ENCODE measurements at places on chromosomes 7 and 10.

DNA sequence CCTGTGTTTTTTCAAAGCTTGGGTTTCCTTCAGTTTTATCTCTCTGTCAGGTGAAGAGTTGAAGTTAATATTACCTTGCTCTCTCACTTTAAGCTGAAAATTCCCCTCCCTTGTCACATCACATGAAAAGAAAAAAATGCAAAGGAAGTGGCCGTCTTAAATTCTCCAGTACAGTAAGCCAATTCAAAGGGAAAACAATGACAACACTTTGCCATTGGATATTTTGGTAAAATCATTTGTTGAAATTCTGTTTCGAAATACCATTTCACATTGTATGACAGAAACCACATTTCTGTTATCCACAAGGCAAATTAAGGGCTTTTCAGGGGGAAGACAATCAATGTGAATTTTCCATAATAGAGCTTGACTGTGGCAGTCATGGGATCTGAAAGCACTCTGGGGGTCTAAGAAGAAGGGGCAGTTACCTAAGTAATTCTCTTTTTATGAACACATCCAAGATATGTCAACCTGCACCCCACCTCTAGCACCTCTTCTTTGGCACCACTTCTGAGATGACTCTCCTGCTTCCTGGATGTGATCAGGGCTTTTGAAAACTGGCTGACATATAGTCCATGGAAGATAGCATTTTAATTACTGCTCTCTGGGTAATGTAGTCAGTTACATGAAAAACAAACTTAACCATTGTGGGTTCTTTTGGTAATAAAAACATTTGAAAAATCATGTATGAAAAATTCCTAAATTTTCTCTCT, 63.8 kb downstream of the ENTPD1 start:
- no peak for DNase-seq

DNA sequence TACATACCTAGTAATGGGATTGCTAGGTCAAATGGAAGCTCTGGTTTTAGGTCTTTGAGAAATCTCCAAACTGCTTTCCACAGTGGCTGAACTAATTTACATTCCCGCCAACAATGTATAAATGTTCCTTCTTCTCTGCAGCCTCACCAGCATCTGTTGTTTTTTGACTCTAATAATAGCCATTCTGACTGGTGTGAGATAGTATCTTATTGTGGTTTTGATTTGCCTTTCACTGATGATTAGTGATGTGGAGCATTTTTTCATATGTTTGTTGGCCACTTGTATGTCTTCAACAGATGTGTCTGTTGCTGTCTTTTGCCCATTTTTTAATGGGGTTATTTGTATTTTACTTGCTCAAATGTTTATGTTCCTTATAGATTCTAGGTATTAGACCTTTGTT, 675.5 kb downstream of the SUGCT start:
- DNase-seq = no peak

- DNase-seq = no peak
These were observed 81.9 kb downstream of the RAMP3 start for GRCh38 chr7:45239486-45239885.

DNA sequence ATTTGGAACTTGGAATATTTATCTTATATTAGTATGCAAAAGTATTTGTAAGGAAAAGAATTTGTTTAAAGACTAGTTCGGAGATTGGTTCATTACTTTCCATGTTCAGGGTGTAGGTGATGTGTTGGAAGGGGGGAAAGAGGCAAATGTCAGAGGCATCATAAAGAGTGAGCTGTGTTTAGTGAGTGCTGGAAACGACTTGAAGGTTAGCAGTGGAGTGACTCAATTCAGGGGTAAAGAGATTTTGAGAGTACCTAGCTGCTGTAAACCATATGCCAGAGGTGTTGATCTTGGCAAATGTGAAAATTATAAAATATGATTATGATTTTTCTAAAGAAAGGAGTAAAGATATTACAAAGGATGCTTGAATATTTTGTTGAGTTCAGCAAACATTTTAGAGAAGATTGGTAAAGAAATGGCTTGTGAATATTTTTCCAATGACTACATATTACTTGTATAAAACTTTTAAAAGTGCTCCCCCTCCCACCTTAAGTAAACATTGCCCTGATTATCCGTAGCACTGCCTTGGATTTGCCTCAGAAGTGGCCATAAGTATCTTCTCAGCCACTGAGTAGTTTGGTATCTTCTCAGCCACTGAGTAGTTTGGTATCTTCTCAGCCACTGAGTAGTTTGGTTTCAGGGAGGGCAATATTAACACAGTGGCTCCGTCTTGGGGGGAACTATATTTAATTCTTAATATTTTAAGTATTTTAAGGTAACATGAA, 51.5 kb downstream of the ZNRF2 start:
- DNase-seq = no peak

- DNase-seq = no peak
These were observed 202.8 kb downstream of the BAMBI start for GRCh38 chr10:28879875-28880682.

DNA sequence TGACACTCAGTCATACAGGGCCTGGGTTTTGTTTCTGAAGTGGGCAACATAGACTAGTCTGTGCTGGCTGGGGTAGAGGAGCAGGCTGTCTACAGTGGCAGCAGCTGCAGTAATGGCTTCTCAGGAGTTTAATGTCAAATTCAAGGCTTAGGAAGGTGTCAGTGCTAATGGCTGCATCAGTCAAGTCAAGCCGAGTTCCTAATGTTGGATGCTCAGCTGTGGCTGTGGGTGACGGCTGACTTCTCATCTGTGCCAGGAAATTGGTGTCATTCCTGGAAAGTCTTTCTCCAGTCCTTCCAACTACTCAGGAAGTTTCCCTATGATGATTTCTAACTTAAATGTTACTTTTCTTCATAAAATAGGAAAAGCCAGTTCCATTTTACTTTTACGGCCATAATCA, 468.1 kb upstream of the IGFBP3 start:
- DNase-seq = no peak

DNA sequence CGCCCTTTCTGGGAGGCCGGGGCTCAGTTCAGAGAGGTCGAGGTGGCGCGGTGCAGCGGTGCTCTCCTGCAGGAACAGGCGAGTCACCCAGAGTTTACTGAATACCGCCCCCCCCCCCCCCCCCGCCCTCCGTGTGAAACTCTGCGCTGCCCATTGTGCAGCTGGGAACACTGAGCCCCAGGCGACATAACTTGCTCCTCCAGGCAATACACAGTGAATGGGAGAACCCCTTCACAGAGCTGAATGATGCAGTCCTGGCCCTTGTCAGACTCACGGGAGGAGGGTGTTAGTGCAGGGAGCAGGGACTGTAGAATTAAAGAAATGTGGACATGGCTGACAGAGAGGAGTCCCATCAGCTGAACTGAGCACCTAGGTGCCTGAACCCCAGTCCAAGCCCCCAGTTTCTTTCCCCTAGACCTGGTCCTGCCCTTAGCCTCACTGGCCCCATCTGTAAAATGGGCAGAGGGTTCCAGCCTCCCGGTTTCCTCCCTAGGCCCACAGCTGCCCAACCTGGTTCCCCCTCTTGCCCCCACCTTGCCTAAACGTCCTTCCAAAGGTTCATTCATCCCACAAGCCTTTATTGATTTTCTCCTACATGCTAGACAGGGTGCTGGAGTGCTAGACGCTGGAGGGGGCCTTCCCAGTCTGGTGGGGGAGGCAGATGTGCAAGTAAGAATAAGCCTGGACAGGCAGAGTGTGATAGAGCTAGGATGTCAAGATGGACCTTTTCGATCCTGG, 869 bp upstream of the LOXL4 start:
- DNase-seq = no peak

GRCh38 chr10:3702056-3702546, 82.9 kb downstream of the KLF6 start:
- no peak for DNase-seq

- DNase-seq = no peak
These were observed 589 bp downstream of the LSM8 start for GRCh38 chr7:118184565-118184940.

DNA sequence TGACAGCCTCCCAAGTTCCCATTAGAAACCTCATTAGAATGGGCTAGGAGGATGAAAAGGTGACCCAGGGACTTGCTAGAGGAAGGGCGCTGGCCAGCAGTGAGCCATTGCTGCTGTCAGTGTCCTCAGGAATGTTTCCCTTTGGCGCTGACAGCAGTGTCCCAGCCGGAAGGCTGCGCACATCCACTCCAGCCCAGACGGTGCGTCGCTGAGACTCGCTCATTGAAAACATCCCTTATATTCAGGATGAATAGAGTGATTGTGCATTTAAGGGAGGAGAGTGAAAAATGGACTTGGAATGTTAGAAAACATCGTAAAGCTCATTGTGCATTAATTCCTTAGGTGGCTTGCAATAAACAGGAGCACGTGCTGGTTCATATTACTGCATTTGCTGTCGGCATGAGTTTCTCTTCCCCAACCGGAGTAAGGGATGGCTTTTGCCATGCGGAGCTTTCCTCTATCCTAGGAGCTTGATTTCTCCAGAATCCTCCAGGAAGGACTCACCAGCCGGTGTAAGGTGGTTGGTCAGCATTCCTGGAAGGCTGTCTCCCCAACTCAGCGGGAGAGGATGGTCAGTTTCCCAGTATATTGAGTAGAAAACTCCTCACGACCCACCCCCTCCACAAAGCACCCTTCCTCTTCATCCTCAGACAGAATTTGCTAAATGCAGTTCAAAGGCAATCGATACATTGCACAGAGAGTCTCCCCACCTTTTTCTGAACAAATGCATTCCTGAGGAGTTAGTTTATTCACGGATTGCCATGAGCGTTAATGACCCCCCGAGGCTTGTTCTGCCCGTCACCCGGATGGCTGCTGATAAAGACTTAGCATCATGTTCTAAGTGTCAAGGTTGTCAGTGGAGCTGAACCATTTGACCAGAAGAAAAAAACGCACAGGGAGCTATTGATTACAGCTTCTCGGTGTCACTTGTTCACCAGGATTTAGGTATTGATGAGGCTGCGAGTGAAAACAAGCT, 201.8 kb downstream of the EBF3 start:
- DNase-seq = no peak

DNA sequence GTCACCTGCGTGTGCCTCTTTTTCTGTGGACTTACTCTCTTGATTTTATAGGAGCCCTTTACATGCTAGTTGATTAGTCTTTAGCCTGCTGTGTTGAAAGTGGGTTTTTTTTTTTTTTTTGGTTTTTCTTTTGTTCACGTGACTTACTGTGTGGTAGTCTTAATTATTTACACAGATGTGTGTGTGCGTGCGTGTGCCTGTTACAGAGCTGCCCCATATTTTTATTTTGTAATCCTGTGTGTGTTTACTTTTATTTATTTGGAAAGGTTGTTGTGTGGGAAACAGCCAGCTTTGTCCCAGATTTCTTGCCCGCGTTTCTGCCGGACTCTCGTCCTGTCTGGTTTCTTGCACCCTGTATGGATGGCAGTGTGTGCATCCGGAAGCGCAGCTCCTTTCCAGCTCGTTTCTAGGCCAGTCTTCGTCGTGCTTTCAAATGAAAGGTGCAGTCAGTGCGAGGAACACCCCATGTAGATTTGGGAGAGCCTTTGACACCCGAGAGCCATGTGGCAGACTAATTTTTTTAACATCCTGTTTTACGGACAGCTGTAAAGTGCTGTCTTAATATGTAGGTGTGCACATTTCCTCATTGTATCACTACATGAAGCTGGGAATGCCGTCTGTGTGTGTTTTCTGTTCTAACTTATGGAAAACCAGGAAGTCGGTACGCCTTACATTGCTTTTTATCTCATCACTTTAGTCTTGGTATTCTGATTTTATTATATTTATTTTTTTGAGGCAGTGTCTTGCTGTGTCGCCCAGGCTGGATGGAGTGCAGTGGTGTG, 55.6 kb downstream of the DNAJB6 start:
- no peak for DNase-seq

GRCh38 chr7:33720870-33721269, 184.5 kb upstream of the BMPER start:
- no peak for DNase-seq

- DNase-seq = no peak
These were observed 57.0 kb upstream of the PFKP start for GRCh38 chr10:3010334-3010733.

DNA sequence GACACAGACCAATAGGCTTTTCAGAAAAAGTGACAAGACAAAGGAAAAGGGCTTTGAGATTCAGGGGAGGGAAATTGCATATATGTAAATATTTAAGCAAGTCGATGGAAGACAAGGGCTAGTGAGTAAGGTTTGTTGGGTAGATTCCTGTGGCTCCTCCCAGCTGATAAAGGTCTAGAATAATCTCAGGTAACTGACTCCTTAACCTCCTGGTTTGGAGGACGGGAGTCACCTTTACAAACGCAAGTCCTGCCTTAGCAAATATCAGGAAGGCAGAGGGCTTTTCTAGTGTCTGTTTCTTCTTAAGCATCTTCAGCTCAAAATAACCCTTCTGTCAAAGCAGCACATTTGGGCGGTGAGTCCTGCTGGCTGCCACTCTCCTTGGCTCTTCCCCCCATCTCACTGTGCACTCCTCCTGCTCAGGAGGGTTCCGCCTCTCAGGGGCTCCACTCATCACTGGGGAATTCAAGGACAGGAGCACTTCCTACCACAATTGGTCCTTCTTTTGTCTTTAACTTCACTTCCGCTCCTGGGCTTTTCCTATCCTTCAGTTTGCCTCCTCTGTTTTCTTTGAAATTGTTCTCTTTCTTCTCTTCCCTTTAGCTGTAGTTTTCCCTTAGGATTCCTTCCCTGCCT, 496.3 kb upstream of the KLF6 start:
- DNase-seq = no peak

DNA sequence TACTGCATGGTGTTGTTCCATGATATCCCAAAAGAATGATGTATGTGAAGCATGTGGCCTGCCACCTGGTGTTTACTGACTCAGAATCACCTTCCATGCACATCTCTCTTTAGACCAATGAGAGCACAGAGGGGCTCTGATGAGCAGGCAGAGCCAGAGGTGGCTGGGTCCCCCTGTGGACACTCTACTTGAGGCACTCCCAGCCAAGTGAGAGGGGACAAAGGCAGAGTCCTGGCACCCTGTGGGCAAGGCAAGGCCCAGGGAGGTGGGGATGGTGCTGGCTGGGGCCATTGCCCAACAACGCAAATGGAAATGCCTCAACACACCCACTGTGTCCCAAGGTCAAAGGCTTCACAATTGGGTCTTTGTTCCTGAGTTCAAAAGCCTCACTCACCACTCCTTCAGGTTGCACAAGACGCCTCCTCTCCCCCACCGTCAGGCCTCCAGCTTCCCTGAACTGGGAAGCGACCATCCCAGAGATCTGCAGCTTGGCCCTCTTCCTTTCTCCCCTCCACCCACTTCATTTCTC, 164.6 kb downstream of the NEURL1 start:
- DNase-seq = no peak

- DNase-seq = no peak
These were observed 1.5 kb downstream of the PCDH15 start for GRCh38 chr10:54799506-54799905.

GRCh38 chr10:12589291-12589690, 239.9 kb downstream of the CAMK1D start:
- no peak for DNase-seq

Data from activated CD8-positive, alpha-beta memory T cell treated with anti-CD3 and anti-CD28 coated beads, Interleukin-2, amount 50 U/mL, for 4 hours (primary cell).